ENCODE measurements at places on chromosomes 2 and 18.

GRCh38 chr2:152200565-152201465 lies 25.3 kb upstream of the STAM2 start:
- DNase-seq = peak; percentile 94

DNA sequence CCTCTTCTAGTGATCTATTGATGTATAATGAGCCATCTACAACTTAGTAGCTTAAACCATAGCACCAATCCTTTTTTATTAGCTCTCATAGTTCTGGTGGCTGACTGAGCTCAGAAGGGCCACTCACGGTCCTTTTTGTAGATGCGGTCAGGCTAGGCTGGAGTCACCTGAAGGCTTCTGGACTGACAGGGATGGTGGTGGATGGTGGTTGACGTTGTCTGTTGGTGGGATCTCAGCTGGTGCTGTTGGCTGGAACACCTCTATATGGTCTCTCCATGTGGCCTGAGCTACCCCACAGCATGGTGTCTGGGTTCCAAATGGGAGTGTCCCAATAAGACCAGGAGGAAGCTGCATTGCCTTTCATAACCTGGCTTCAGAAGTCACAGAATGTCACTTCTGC lies 68.0 kb downstream of the BCL2L11 start:
- no peak for DNase-seq

DNA sequence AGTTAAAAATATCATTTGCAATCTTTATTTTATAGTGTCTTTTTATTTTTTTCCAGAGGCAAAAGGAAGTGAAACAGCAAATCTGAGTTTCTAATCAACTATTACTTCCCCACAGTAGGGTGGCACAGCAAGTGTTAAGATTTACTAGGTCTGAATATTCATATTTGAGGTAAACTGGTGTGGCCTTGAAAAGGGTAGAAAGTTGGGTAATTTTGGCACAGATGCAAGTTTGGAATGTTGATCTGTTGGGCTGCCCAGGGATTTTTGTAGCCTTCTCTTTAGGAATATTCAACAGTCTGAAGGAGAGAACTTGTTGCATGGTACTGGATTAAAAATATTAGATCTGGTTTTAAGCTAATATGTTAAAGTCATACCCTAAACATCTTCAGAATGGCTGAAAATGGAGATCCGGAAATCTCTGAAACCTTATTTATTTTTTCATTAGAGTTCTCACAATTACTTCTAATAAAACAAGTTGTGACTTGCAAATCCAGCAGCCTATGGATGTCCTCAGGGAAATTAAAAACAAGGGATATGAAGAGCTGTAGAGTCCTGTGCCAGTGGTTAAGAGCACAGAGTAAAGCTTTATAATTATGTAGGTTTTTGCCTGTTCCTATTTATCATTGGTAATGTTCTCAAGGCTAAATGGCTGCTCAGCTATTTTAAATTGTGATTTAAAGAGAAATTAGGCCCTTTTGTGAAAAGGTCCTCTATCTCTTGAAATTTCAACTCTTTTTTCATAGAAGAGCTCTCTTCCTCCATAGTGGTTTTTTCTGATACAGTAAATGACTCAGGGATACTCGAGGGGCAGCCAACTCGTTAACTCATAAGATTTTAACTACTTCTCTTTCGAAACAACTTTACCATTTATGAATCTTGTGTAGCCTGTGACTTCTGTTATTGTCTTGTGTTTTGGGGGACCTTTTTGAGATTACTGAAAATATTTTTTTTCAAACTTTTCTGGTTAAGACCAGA lies 11.0 kb downstream of the TANK start:
- DNase-seq = peak; percentile 40

DNA sequence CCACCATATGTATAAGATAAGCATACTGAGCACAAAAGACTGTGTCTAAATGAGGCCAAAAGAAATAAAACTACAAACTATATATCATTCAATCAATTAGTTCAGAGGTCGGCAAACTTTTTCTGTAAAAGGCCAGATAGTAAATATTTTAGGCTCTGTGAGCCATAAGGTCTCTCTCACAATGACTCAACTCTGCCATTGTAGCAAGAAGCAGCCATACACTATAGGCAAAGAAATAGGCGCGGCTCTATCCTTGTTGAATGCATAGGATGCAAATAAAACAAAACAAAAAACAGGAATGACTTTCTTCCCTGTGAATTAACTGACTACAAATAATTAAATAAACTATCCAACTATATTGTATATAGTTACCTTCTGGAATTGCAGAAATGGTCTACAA lies 8.6 kb upstream of the CCDC88A start:
- DNase-seq = no peak

DNA sequence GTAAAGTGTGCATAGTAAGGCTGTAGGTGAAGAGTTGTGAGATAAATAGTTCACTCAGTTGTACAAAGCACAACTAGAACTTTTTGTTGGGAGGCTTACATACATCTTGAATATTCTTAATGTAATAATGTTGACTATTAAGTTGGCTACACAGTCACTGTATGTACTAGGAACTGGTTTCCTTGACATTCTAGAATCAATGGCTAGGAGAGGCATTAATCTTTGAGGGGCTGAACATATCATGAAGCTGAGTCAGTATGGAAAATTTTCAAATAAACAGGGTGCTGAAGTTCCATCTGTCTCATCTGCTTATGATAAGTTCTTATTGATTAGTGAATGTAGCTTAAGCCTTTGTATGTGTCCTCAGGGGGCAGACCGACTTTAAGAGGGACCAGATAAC lies 23.4 kb downstream of the METTL21A start:
- no peak for DNase-seq

DNA sequence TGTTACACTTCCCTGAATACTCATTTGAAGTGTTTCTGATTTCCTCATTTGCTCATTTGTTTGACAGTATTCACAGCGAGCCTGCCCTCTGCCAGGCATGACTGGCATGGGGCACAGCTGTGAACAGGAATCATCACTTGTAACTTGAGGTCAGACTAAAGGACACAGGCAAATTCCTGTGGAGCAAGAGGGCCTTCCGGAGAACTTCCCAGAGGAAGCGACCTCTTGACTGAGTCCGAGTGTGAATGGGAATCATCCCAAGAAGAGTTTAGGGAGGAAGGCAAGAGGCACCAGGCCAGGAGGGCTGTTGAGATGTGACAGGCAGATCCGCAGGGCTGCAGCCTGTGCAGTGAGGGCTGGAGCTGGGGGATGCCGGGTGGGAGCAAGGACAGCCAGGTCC lies 45.4 kb downstream of the LIMS1 start:
- DNase-seq = no peak
